GM13977 (cell line): ENCODE measurements at places on chromosomes 12 and 14.

GRCh38 chr12:4881266-4882064 is 28.2 kb upstream of the KCNA1 start:
- DNase-seq, result no peak

DNA sequence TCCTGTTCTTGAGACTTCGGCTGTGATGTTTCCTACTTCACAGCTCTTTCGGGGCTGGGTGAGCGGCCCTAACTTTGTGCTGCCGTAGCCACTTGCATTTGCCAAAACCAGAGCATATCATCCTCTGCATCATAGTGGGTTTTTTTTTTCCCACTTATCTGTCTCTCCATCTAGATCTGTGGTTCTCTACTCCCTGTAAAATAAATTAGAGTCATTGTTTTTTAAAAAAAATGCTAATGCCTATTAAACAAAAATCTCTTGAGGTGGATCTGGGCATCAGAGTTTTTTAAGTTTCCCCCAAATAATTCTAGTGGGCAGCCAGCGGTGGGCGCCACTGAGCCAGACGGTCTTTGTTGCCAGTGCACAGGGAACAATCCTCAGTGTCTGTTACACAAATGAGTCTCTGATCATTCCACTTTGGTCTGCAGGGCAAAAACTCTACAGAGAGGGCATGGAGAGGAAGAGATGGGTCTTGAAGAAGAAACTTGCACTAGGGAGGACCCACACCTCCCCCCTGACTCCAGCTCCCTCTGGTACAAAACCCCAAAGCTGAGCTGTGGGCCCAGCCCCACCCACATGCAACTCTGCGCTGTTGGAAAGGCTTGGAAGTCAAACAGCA is 62.4 kb upstream of the BCL2L14 start:
- no peak for DNase-seq

- DNase-seq, result no peak
These were observed 87.6 kb downstream of the PTPRQ start for GRCh38 chr12:80531646-80532045.

GRCh38 chr12:68963856-68964745 is 31.1 kb upstream of the CPM start:
- no peak for DNase-seq

DNA sequence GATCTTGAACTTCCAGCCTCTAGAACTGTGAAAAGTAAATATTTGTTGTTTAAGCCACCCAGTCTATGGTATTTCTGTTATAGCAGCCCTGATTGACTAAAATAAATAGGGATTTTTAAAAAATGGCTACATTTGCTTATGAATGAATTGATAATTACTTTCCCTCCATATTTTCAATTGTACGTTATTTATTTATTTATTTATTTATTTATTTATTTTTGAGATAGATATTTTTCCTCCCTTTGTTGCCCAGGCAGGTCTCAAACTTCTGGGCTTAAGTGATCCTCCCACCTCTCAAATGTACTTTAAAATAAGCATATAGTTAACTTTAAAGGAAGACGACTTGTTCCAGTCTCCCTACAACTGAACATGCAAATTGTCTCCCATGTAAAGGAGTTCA is 76.0 kb upstream of the HMGA2 start:
- DNase-seq, result no peak

GRCh38 chr12:108643941-108644810 is 10.5 kb upstream of the SELPLG start:
- no peak for DNase-seq

GRCh38 chr12:18905134-18905533 is 167.2 kb downstream of the CAPZA3 start:
- DNase-seq, result no peak

DNA sequence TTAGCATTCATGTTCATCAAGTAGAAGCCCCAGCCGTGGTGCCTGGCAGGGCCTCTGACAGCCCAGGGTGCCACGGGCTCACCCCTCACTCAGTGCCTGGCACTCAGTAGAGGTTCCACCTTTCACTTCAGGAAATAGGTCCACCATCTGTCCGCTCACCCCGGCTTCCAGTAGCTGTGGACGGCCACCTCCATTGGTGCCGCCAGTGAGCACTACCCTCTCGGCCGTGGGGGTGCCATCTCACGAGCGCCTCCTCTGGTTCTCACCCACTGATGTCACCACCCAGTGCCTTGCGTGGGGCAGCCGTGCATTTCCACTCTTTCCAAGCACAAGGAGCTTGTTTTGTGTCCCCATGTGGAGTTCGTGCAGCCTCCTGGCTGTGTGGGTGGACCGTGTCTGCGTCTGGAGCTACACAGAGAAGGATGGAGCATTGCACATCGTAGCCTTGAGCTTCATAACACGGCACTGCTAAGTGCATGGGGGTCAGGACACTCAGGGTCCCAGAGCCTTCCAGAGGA is 41.0 kb upstream of the MMP17 start:
- DNase-seq, result no peak

- DNase-seq, result no peak
These were observed 17.1 kb upstream of the PWP1 start for GRCh38 chr12:107668320-107669098.

- DNase-seq, result peak; percentile 5
These were observed 150.4 kb upstream of the FAR2 start for GRCh38 chr12:28998662-28999120.
